ENCODE measurements at places on chromosomes 2 and 18. TPM values are rescaled to one million over a fixed set of nuclear protein-coding genes. Genes with fewer than 3 reads are reported as not detected.
A peak's percentile ranks its signal among the peaks of the same experiment; 100 is the strongest.

DNA sequence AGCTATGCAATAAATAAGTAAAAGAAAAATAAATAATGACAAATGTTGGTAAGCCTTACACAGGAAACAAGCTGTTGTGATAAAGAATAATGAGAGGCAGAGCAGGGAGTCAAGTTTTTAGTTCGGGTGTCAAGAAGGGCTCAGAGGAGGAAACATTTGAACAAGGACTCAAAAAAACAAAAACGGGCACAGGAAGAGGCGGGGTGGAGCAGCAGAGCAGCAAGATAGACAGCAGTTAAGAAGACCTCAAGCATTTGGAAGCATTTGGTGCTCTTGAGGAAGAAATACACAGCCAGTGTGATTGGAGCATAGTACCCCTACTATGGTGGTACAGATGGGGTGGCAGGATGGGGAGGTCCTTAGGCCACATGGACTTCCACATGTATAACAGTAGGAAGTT is 2.8 kb downstream of the TMEM169 start:
- no peak overlapping the region for H3K27ac ChIP-seq
- DNase-seq, result no peak
- H3K36me3 ChIP-seq, result no peaks in the 10 kb centered on the region
- H3K4me3 ChIP-seq, result no peak overlapping the region
- H3K27me3 ChIP-seq, result no peaks in the 10 kb centered on the region
- peaks cover 3% of the 10 kb centered on the region for H3K4me1 ChIP-seq

The GKN1 gene
- not detected for total RNA-seq

DNA sequence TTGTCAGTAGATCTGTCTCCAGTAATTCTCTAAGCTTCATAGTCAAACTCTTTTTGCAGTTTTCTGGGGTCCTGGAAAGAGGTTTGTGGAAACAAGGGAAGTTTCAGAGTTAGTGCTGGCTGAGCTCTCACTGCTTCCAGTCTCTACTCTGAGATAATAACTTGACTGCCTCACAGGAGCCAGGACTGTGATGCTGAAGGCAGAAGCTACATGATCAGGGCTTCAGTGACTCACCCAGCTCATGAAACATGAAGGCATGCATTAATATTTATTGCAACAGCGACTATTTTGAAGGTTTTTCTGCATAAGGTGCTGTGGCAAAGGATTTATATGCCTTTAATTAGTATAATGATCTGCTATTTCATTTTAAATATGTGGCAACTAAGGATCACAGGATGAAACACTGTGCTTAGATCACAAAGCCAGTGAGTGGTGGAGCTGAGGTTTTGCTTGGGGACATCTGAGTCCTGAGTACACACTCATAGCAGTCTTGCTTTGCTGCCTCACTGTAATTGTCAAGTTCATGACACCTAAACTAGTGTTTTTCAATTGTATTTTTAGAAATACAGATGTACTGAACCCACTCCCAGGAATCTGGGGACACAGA is 448.4 kb upstream of the GCFC2 start:
- DNase-seq, result no peak
- H3K4me1 ChIP-seq, result no peaks in the 10 kb centered on the region
- no peak overlapping the region for H3K27ac ChIP-seq
- no peaks in the 10 kb centered on the region for H3K27me3 ChIP-seq
- no peak overlapping the region for H3K4me3 ChIP-seq
- no peaks in the 10 kb centered on the region for H3K36me3 ChIP-seq

GRCh38 chr2:54636415-54637139 is 86.9 kb upstream of the EML6 start:
- no peak overlapping the region for H3K27ac ChIP-seq
- no peak for DNase-seq
- no peak overlapping the region for H3K4me3 ChIP-seq
- H3K27me3 ChIP-seq, result no peaks in the 10 kb centered on the region

- H3K27me3 ChIP-seq, result no peaks in the 10 kb centered on the region
- DNase-seq, result no peak
- no peak overlapping the region for H3K4me3 ChIP-seq
- no peaks in the 10 kb centered on the region for H3K36me3 ChIP-seq
- H3K4me1 ChIP-seq, result no peaks in the 10 kb centered on the region
- H3K27ac ChIP-seq, result no peak overlapping the region
Measured at GRCh38 chr2:193847991-193848390, 1653.3 kb upstream of the TMEFF2 start.

DNA sequence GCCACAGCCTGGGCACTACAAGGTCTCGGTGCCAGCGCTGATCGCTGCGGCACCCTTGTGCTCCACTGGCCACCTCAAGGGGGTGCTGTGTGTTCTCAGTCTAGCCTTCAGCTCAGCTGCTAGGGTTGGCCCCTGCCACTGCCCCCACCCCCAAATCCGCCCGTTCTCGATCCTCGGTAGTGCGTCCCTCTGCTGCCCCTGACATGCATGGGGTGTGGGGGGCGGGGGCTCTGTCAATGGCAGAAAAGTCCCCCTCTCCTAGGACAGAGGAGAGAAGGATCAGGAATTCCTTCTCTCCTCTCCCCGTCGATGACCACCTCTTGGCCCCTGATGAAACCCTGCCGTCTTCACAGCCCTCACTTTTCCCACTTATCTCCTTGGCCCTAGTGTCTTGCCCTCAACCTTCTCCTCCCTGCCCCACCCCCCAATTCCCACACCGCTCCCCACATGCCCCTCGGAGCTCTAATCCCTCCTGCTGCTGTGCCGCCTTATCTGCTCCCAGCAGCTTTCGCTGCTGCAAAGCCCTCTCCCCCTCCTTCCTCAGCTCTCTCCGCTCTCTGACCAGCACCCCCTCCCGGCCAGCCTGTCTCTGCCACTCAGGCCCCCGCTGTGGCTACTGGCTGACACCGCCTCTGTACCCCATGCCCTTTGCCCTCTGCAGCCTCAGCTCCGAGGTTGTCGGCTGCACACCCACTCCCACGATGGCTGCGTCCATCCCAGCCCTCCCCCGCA is 4.3 kb upstream of the ASIC4 start:
- H3K27ac ChIP-seq, result no peak overlapping the region
- peak; percentile 67 for DNase-seq
- no peaks in the 10 kb centered on the region for H3K4me1 ChIP-seq

- no peaks in the 10 kb centered on the region for H3K4me1 ChIP-seq
- no peak overlapping the region for H3K27ac ChIP-seq
- no peaks in the 10 kb centered on the region for H3K27me3 ChIP-seq
- DNase-seq, result no peak
- no peak overlapping the region for H3K4me3 ChIP-seq
Measured at GRCh38 chr18:24022161-24022560, 7.6 kb downstream of the TTC39C start.

GRCh38 chr2:23093513-23093912 is 291.5 kb upstream of the KLHL29 start:
- DNase-seq, result no peak
- no peak overlapping the region for H3K4me3 ChIP-seq
- H3K27ac ChIP-seq, result no peak overlapping the region
- H3K27me3 ChIP-seq, result no peaks in the 10 kb centered on the region

The UPP2 gene
- not detected for total RNA-seq

DNA sequence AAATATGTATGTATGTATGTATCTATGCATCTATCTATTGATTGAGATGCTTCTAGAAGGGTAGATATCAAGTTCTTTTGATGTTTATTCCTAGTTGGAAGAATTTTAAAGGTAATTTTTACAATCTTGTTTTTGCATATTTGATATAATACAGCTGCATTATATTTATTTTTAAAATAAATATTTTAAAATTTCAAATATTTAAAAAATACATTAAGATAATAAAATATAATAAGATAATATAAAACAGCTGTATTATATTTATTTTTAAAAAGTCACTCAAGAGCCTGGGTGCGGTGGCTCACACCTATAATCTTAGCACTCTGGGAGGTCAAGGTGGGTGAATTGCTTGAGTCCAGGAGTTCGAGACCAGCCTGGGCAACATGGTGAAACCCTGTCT is 92.5 kb downstream of the LIPG start:
- H3K27me3 ChIP-seq, result no peaks in the 10 kb centered on the region
- H3K36me3 ChIP-seq, result no peaks in the 10 kb centered on the region
- H3K4me1 ChIP-seq, result no peaks in the 10 kb centered on the region
- DNase-seq, result no peak
- H3K27ac ChIP-seq, result no peak overlapping the region
- H3K4me3 ChIP-seq, result no peak overlapping the region

DNA sequence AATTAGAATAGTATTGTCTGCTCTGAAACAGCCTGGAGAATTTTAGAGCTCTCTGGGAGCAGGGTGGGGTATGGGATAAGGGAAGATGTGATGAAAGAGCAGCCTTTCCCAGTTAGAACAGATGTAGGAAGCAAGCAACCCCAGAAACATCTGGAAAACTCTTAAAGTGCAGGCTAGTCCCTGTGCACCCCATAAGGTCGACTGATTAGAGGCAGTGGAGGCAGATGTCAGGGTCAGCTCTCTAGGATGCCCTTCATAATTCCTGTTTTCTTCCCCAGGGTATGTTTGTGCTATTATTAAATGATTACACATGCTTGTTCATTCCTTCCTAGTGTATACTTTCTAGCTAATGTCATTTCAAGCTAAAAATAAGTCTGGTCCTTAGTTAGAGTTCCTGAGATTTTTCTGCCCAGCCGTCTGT is 41.7 kb downstream of the PTPRM start:
- no peak for DNase-seq
- H3K36me3 ChIP-seq, result no peaks in the 10 kb centered on the region
- H3K27me3 ChIP-seq, result no peaks in the 10 kb centered on the region
- H3K4me1 ChIP-seq, result no peaks in the 10 kb centered on the region
- no peak overlapping the region for H3K4me3 ChIP-seq

- no peak overlapping the region for H3K4me3 ChIP-seq
- H3K27ac ChIP-seq, result no peak overlapping the region
- DNase-seq, result no peak
Measured at GRCh38 chr2:118061135-118061955, 26.9 kb upstream of the INSIG2 start.

DNA sequence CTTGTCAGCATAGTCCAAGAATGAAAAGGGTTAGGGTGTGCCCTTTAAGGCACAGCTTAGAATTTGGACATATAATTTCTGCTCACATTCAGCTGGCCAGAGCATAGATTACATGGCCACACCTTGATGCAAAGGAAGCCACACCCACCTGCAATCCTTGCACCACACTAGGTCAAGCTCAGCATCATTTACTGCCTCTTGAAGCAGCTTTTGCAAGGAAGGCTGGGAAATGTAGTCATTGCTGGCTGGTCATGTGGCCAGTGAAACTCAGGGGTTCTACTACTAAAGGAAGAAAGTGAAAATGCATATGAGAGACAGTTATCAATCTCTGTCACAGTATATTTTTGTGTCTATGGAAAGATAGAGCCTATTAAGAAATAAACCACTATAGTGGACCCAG is 159.3 kb downstream of the GFPT1 start:
- no peaks in the 10 kb centered on the region for H3K27me3 ChIP-seq
- no peaks in the 10 kb centered on the region for H3K36me3 ChIP-seq
- peak; percentile 56 for DNase-seq
- no peak overlapping the region for H3K4me3 ChIP-seq
- H3K4me1 ChIP-seq, result peaks cover 5% of the 10 kb centered on the region
- no peak overlapping the region for H3K27ac ChIP-seq

The TRIM54 gene
- total RNA-seq, result not detected

The FIGN gene
- total RNA-seq, result 0.89 TPM

GRCh38 chr2:56260415-56260814 is 76.6 kb downstream of the CCDC85A start:
- no peaks in the 10 kb centered on the region for H3K4me1 ChIP-seq
- no peaks in the 10 kb centered on the region for H3K36me3 ChIP-seq
- H3K4me3 ChIP-seq, result no peak overlapping the region
- H3K27me3 ChIP-seq, result no peaks in the 10 kb centered on the region
- DNase-seq, result no peak

The SULT1C4 gene
- total RNA-seq, result 2.0 TPM

The KLHL14 gene
- 0.07 TPM for total RNA-seq

The CABYR gene
- 1.6 TPM for total RNA-seq

DNA sequence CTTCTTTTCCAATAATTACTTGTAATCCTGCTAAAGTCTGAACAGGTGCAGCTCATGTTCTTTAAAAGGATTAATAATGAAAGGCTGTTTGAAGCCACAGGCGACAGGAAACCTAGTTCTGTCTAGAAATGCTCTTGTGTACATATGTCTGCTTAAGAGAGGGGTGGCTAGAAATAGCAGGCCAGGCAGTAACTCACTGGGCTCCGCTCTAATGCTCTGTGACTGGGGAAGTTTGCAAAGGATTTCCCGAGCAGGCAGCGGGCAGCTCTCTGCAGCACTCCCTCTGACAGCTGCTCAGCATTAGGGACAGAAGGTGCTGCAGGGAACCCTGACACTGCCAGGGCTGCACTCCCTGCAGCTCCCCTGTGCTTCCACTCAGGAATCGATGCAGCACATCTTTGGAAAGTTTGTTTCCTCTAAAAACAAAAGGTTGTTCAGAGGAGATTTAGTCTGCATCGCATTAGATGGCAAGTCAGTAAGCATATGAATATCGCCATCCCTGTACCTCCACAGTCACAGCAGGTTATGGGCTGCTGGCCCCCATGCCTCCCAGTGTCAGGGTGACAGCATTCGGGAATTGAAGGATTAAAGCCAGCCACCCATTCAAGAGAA is 33.1 kb upstream of the TTC39C start:
- no peak for DNase-seq
- H3K27me3 ChIP-seq, result no peaks in the 10 kb centered on the region
- peaks cover 4% of the 10 kb centered on the region for H3K4me1 ChIP-seq
- no peak overlapping the region for H3K4me3 ChIP-seq

GRCh38 chr2:197708331-197708730 is 3.2 kb downstream of the MARS2 start:
- peaks cover 5% of the 10 kb centered on the region for H3K4me1 ChIP-seq
- no peaks in the 10 kb centered on the region for H3K36me3 ChIP-seq
- H3K27ac ChIP-seq, result no peak overlapping the region
- H3K4me3 ChIP-seq, result no peak overlapping the region

- no peaks in the 10 kb centered on the region for H3K36me3 ChIP-seq
- no peaks in the 10 kb centered on the region for H3K27me3 ChIP-seq
- DNase-seq, result no peak
Measured at GRCh38 chr2:23697256-23698075, 229.5 kb downstream of the ATAD2B start.

DNA sequence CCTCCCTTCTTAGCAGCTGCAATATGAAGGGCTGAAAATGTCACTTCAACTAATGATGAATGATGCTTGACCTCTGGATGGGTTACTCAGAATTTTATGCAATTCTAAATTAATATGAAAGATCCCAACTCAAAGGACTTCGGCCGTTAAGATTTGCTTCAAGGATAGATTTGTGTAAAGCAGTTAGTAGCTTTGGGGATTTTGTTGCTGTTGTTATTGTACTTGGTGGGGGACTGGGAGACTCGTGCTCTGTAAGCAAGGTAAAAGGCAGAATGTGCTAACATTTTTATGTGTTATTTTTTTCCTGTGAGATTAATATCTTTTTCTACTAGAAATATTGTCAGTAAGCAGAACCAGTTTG is 478.8 kb downstream of the ARHGAP15 start:
- H3K4me1 ChIP-seq, result no peaks in the 10 kb centered on the region
- H3K4me3 ChIP-seq, result no peak overlapping the region
- no peak for DNase-seq
- no peaks in the 10 kb centered on the region for H3K36me3 ChIP-seq
- no peak overlapping the region for H3K27ac ChIP-seq

DNA sequence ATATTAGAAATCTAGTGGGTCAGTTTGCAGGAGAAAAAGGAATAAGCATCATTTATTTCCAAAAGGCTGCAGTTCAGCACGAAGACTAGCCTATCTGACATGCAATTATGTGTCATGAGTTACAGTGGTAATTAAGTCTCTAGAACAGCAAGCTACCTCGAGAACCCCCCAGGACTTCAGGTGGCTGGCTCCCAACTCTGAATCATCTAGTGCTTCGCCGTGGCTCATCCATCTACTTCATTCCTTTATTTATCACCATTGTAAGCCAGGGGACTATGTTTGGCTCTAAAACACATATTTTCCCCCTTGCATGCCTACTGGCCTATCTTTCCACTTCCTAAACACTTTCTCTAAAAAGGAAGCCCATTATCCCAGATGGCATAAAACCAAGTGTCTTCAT is 121.6 kb downstream of the TXNL1 start:
- no peak overlapping the region for H3K27ac ChIP-seq
- no peak overlapping the region for H3K4me3 ChIP-seq
- no peaks in the 10 kb centered on the region for H3K4me1 ChIP-seq
- no peak for DNase-seq
- H3K36me3 ChIP-seq, result no peaks in the 10 kb centered on the region
